Gastrocnemius medialis (tissue), 4 donors: ENCODE measurements at places on chromosomes 7 and 10. TPM values are rescaled to one million over a fixed set of nuclear protein-coding genes. Genes with fewer than 3 reads are reported as not detected.

The R3HCC1L gene
- 10.4 TPM for total RNA-seq

The GNGT1 gene
- total RNA-seq, result not detected

The GSTO1 gene
- total RNA-seq, result 284 TPM

The SPDYE2 gene
- not detected for total RNA-seq

The COL26A1 gene
- not detected for total RNA-seq

The DKK1 gene
- not detected for total RNA-seq

The KLF14 gene
- 0.41 TPM for total RNA-seq

The XRCC2 gene
- total RNA-seq, result 0.20 TPM

The NCF1 gene
- 0.55 TPM for total RNA-seq

The TMEM140 gene
- 179 TPM for total RNA-seq

The LSM5 gene
- 11.7 TPM for total RNA-seq

The SPACDR gene
- total RNA-seq, result 0.29 TPM

The HOXA6 gene
- total RNA-seq, result 4.2 TPM

The CLCN1 gene
- total RNA-seq, result 1.5 TPM

The GDF10 gene
- 0.36 TPM for total RNA-seq

The ECD gene
- total RNA-seq, result 18.5 TPM

The WDR37 gene
- 25.7 TPM for total RNA-seq

The GRM3 gene
- not detected for total RNA-seq

The ABCA13 gene
- not detected for total RNA-seq

The MKI67 gene
- total RNA-seq, result 0.65 TPM

The TMUB1 gene
- 122 TPM for total RNA-seq

The FAM25C gene
- total RNA-seq, result not detected

The STAG3 gene
- 0.13 TPM for total RNA-seq

The PMS2 gene
- 3.6 TPM for total RNA-seq

The MMRN2 gene
- 22.2 TPM for total RNA-seq

The CALCR gene
- not detected for total RNA-seq

The TRIM4 gene
- total RNA-seq, result 6.4 TPM

The C10orf53 gene
- total RNA-seq, result not detected

The CYP3A4 gene
- total RNA-seq, result not detected

The GATA3 gene
- 0.60 TPM for total RNA-seq

The GAD2 gene
- not detected for total RNA-seq

The CRYGN gene
- not detected for total RNA-seq

The ASB10 gene
- 24.8 TPM for total RNA-seq

The LIPN gene
- not detected for total RNA-seq

The GNAT3 gene
- not detected for total RNA-seq

The ZNF138 gene
- 5.4 TPM for total RNA-seq

The CDC14C gene
- not detected for total RNA-seq
